HEK293T (cell line): ENCODE measurements at places on chromosomes 13 and 19.

GRCh38 chr19:11067356-11068113 is 21.7 kb upstream of the LDLR start:
- no peak for DNase-seq

DNA sequence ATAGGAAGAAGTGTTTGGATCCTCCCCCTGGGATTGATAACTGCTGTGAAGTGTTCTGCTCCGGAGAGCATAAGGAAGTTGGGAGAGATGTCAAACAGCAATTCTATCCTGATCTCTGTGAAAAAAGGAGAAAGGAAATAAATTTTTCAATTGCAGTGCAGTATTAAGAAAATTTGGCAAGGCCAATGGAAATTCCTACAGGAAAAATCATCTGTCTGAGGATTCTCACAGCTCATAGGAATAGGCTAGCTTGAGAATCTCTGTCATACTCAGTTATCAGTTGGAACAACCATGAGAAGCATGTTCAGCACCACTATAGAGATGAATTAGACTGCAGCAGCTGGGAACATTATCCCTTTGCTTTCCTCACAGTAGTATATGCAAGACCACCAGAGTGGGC is 1238.9 kb upstream of the MIR17HG start:
- no peak for DNase-seq

GRCh38 chr13:50179977-50180376 is 164.7 kb downstream of the KCNRG start:
- no peak for DNase-seq

- DNase-seq = no peak
These were observed 15.3 kb downstream of the FPR3 start for GRCh38 chr19:51810223-51810622.

DNA sequence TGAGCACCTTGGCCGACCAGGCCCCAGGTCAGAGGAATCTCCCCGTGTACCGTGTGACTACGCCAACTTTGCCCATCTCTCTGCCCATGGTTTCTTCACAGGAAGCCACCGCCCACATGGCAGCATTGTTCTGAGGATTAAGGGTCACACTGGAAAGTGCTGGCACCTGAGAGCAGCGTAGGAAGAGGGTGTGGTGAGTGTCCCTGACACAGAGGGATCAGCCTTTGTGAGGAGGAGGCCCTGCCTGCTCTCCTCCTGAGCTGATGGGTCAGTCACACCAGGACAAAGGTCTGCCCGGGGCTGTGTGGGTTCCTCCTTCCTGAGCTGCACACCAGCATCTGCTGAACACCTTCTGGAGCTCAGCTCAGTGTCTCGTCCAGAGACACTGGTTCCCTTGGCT is 32.2 kb upstream of the SLC15A1 start:
- no peak for DNase-seq

DNA sequence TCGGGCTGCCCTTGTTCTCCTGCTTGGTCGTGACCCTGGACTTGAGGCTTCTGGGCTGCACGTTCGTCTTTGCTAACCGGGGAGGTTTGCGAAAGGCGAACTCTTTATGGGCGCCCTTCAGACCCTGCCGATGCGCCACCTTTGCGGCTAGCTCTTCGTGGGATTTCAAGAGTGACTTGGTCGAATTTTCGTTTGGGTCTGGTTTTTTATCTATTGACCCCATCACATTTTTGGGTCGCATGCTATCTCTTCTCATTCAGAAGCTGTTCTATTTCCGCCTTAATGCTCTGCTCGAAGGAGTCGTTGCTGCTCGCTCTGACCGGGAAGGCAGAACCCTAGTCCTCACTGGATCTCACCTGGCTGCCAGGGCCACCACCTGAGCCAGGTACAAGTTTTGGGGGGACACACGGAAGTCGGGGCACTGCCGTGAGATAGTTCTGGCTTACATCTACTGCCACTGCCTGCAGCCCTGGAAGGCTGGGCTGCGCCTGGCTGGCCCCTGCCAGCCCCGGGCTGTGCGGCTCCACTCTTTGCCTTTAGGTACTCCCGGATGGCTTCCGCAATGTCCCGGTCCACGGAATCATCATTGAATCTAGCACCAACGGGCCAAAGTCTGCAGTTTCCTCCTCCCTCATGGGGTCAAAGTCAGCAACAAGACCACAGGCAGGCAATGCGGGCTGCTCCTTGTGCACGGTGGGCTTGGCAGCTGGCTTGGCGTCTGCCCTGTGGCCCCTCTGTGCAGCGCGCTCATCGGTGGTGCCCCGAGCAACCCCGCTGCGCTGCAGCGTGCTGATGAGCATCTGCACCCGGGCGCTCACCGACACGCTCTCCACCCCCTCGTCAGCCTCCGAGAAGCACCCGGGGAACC is 16.2 kb downstream of the RB1 start:
- no peak for DNase-seq

- no peak for DNase-seq
These were observed 257.3 kb upstream of the MAB21L1 start for GRCh38 chr13:35733827-35734226.

- DNase-seq = no peak
These were observed 132.7 kb downstream of the UGGT2 start for GRCh38 chr13:95920485-95920884.

- DNase-seq = no peak
These were observed 147.8 kb upstream of the PCDH9 start for GRCh38 chr13:67377919-67378318.

DNA sequence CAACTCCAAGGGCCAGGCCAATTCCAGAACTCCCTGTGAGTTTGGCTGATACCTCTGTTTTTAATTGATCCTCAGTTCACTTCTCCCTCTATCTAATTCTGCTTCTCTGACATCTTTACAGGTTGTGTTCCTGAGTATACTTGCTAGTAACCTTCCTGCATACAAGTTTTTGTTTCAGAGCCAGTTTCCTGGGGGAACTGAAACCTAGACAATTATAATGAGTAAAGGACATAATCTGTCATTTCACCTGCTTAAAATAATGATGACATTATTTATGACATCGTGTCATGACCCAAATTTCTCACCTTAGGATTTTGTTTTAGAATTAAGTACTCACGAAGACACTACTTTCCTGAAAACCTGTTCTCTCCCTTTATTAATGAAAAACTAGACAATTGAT is 12.5 kb upstream of the MYCBP2 start:
- no peak for DNase-seq

- no peak for DNase-seq
These were observed 22.9 kb upstream of the PLAUR start for GRCh38 chr19:43692877-43693276.

DNA sequence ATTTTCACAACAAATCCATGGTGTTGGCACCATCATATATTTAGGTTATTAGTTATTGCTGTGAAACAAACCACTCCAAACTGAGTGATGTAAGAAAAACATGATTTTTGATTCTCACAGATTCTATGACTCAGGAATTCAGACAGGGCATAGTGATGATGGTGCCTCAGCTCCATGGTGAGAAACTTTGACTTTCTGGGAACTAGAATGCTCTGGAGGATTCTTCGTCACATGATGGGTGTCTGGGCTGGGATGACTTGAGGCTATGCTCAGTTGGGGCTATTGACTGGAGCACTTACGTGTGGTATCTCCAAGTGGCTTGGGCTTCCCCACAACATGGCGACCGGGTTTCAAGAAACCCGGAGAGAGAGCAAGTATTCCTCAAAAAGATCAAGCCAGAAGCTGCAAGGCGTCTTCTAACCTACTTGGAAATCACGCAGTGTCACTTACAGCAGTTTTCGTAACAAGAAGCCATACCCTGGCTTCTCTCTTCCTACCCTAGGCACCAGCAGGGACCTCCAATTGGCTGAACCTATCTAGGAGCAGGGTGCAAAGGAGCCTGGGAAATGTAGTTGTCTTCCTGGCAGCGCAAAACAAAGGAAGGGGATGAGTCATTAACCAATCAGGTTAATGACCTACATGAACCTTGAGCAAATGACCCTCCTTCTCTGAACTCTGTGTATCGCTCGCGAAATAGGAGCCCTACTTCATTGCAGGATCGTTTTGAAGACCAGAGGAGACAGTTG is 22.4 kb downstream of the VAV1 start:
- DNase-seq = no peak

DNA sequence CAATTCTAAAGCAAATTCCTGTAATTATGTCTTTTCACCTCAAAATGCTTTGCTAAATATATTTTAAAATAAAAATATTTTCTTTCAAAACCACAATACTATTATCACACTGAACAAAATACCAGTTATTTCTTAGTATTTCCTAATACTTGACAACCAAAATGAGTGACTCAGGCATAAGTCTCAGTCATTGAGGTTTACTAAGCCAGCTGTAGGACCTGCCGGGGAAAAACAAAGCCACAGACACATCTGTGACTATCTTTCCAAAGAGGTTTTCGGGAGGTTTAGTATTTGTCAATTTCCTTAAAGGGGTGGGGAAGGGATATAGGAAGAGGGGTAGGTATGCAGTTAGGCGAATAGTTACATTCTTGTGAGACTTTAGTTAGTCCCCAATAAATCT is 3.2 kb upstream of the ZNF235 start:
- no peak for DNase-seq

DNA sequence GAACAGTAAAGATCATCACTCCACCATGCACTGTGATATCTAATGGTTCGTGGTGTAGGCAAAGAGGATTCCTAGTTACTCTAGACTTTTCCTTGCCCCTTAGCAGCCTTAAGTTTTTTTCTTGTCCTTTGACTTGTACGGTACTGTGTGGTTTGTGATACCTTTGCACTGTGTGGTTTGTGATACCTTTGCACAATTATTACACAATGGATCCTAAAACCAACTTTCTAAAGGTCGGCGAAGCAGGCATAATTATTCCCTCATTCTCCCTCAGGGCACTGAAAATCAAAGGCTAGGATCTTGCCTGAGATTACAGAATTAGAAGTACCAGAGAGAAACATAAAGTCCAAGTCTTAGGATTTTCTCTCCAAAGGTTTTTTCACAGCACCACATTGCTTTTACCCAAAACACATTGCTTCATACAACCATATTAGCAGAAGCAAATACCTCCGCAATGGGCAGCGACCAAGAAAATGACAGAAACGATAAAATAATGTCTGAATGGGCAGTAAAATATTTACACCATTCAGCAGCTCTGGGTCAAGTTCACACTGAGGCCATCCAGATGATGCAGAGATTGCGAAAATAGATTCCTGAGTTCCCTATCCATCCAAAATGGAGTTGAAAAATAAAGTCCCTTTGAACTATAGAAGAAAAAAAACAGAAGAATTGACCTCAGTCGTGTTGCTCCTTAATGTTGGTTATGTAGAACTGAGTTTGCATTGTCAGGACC is 106.4 kb downstream of the FGF14 start:
- DNase-seq = no peak

GRCh38 chr19:30877661-30878113 is 471.5 kb downstream of the TSHZ3 start:
- DNase-seq = no peak

GRCh38 chr13:87453244-87453643 is 217.9 kb upstream of the SLITRK5 start:
- DNase-seq = no peak

DNA sequence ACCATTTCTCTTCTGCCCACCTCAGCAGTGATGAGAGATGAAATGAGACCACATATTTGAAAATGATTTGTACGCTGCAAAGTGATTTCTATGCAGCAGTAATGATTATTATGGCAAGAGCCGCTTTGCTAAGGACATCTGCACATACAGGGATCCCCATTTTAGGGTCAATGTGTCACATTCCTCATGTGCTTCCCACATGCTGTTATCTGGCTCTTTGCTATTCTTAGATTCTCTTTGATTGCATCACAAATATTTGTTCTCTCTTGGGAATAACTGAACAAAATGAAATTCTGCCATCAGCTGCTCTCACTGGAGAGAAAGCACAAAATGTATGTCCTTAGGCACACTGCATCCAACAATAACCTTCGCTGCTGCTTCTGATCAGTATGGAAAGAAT is 209.5 kb upstream of the IPO5 start:
- no peak for DNase-seq

DNA sequence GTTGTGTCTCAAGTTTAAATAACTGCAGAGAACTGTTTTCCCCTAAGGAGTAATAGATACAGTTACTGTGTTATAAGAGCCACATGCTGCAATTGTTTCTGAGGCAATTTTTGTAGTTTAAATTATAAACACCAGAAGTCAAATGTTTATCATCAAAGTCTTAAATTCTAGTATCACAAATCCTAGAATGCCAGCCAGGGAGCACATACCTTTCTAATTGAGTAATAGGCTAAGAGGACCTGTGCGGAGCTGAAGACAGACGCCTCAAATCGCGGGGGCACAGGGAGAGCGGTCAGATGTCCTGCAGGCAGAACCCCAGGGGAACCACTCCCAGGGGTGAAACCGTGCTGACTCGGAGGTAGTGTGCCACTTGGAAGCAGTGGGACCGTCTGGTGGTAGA is 65.2 kb upstream of the TNFRSF19 start:
- DNase-seq = no peak

- no peak for DNase-seq
These were observed 535 bp downstream of the BSG start for GRCh38 chr19:572743-573518.

GRCh38 chr13:87680298-87680697 is 9.1 kb downstream of the SLITRK5 start:
- no peak for DNase-seq

DNA sequence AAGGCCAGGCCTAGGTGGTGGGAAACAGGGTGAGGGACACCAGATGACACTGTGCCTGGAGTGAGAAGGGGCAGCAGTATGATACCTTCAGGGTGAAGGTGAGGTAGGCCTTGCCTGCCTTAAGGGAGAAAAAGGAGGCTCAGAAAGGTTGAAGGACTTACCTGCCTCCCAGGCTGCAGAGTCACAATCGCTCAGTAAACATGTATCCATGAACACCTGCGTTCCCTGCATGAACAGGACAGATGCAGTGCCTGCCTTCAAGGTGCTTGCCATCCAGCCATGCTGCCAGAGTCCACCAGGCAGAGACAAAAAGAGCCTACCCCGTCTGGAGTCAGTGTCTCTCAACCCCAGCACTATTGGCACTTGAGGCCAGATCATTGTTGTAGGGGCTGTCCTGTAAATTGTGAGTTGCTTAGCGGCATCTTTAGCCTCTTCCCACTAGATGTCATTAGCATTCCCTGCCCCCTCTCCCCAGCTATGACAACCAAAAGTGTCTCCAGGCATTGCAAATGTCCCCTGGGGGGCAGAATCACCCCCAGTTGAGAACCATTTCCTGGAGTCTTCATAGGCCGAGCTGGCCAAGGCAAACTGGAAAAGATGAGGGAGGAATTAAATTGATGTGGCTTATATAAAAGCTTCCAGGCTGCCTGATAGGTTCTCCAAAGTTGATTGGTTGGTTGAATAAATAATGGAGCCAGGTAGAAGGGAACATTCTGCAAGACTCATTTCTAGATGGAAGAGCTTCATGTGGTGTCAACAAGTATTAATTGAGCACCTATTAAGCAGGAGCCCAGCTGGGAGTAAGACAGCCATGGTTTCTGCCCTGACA is 1.7 kb downstream of the MAP3K10 start:
- no peak for DNase-seq
